ENCODE measurements at places on chromosomes 3 and 15.
A peak's percentile ranks its signal among the peaks of the same experiment; 100 is the strongest.

GRCh38 chr3:150072576-150072975, 101.9 kb upstream of the PFN2 start:
- no peak for DNase-seq

- DNase-seq = no peak
Observed at GRCh38 chr3:187878772-187879518, 133.7 kb upstream of the BCL6 start.

DNA sequence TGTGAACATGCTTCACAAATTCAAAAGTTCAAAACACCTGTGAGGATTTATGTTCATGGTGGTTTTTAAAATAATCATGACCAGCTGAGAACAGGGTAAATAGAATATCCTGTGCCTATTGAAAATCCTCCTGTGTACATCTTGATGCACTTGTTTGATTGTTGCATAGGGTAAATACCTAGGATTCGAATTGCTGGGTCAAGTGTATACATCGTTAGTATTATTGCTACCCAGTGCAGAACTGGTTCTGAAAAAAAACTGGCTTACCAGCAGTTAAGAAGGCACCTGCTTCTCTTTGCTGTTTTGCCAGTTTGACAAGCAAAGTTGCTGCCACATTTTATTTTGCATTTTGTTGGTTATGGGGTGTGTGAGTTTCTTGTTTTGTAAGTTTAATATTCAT, 272.6 kb downstream of the CLSTN2 start:
- DNase-seq = no peak

GRCh38 chr3:69791919-69792399, 52.7 kb downstream of the MITF start:
- DNase-seq = no peak

DNA sequence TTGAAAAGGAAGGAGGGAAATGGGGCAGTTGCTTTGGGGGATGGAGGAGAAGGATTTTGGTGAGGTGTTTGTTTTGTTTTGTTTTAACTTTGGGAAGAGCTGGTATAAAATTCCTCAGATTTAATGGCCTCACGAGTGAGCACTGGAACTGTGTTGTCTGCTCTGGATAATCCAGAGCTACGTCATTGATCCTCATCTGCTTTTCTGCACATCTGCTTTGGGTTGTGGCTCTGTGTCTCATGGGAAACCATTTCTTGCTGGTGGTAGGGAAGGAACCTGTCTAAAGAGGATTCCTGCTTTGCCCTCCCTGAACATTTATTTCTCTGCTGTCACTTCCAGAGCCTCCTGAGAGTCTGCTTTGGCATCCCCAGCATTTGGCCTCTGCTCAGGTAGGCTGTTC, 3.1 kb downstream of the SNRK start:
- DNase-seq = no peak

DNA sequence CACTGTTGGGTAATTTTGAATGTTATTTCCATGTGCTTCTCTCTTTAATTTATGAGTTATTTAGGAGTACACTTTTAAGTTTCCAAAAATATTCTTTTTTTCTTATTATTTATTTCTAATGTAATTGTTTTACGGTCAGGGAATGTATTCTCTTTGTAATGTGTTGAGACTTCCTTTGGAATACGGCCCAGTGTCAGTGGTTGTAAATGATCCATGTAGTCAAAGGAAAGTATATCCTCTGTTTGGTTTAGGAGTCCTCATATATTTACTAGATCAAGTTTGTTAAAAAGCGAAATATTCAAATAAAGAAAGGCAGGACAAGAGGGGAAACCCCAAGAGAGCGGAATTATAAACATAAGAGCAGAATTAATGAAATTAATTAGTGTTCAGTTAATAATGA, 49.0 kb upstream of the ADGRG7 start:
- no peak for DNase-seq

- peak; percentile 65 for DNase-seq
Observed at GRCh38 chr15:49627407-49627877, 6.6 kb downstream of the DTWD1 start.

DNA sequence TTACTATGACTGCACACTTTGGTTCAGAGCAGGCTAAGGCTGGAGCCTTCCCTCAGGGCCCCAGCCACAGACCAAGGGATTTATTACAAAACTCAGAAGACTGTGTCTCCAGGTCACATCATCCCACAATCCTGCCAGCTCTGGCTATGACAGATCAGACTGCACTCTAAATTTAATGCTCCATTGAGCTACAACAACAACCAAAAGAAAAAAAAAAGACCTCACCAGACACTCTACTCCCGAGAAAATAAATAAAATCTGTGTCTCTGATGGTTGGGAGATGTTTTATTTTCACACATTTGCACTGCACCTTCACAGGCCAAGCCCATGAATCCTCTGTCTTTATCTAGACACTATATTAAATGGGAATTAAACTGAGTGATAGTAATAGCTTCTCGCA, 50.8 kb upstream of the CTNNB1 start:
- DNase-seq = peak; percentile 82

DNA sequence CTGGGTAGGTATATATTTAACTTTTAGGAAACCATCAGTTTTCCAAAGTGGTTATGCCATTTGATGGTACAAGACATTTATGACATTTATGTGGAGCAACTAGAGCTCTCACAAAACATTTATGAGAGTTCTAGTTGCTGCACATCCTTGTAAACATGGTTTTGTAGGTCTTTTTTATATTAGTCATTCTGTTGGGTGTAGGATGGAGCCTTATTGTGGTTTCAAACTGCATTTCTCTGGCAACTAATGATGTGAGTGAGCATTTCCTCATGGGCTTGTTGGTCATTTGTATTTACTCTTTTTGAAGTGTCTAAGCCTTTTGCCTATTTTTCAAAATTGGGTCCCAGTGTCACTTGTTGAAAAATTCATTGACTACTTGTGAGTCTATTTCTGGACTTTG, 45.7 kb upstream of the MGLL start:
- no peak for DNase-seq

DNA sequence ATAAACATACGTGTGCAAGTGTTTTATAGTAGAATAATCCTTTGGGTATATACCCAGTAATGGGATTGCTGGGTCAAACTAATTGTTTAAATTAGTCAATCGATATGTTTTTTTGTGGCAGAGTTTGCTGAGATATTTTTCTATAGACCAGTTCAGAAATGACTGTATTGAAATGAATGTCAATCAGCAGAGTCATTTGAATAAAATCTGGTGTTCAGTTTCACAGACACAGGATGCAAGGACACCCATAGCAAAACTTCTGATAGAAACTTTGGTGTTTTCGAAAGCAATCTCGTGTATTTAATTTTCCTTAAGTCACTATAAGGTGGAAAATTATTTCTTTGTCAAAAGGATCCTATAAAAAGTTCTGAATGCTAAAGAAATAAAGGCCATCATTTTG, 434.4 kb downstream of the RAP2B start:
- DNase-seq = no peak

- no peak for DNase-seq
Observed at GRCh38 chr3:37526511-37526910, 335.2 kb upstream of the CTDSPL start.

DNA sequence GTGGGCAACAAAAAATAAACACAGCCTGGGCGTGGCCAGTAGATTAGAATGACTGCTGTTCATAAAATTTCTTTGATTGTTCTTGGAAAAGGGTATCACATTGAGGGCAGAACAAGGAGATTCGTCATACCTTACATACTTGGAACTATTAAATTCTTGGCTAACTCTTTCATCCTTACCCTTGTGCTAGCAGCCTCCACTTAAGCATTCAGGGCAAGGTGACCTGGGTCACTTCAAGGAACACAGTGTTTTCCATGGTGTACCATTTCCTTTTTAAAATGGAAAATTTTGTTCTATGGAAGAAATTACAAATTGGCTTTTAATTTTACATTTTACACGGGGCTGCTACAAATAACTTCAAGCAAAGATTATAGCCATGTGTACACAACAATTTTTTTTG, 60.8 kb downstream of the MINDY4B start:
- DNase-seq = no peak

- DNase-seq = peak; percentile 96
Observed at GRCh38 chr3:15646851-15647511, 45.4 kb downstream of the BTD start.

- DNase-seq = no peak
Observed at GRCh38 chr15:67146234-67146633, 80.8 kb downstream of the SMAD3 start.

DNA sequence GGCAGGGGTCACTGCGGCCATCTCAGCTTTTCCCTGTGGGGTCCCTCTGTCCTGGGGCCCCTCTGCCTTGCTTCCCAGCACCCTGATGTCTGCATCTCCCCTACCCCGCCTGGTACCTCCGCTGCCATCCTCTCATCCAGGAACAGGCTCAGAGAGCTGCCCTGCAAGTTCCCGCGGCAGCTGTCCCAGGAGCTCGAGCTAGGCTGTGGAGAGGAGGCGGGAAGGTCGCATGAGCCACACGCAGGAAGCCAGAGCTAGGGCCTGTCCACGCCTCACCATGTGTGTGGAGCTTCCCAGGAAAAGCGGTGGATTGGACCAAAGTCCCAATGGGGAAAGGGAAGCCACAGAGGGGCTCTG, 12.5 kb downstream of the PLA2G4B start:
- DNase-seq = no peak

DNA sequence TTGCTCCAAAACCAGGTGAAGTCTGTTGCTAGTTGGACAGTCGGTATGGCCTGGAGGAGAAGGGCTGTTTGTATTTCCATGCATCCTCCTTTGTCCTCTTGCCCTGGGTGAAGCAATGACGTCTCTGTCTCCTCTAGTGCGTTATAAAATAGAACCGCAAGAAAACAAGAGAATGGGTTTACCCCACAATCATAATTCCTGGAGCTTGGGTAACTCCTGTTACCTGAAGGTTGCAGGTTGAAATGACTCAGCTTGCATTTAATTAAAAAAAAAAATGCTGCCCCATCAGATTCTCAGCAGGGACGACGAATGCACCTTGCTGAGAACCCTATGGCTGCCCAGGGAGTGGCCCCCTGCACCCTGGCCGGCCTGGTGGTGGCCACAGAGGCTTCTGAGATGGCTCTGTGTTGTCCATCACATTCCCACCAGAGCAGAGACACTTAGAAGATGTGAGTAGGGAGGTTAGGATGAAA, 228.2 kb upstream of the BHLHE40 start:
- no peak for DNase-seq

GRCh38 chr3:16487511-16488175, 25.9 kb downstream of the RFTN1 start:
- DNase-seq = no peak

DNA sequence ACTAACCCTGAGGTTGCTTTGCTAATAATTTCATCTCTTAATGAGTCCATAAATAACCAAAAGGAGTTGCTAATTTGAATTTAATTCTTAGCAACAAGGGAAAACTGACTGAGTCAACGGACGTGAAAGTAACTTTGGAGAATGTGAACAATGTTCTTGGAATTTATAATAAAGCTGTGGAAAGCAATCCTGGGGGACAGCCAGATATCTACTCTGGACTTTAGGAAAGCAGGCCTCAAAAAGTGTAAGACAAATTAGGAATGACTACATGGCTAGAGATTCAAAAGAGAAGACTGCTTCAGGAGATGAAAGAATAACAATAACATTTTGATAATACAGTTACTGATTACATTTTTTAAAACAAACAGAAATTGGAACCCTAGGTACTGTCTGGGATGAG, 318.4 kb upstream of the COL8A1 start:
- DNase-seq = peak; percentile 31

DNA sequence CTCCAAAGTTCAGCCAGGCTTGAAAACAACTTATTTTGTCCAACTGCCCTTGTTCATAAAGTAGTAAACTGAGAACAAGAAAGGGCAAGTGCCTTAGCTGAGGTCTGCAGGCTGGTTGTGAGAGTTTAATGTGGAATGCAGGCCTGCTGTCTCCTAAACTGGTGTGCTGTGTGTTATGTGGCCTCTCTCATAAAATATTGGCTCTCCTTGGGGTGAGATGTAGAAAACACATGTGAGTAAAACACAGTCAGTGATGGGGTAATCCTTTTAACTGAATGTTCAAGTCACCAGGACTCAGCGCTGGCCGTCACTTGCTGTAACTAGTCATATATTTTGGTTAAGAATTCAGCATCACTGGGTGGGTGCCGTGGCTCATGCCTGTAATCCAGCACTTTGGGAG, 7.1 kb upstream of the ST6GAL1 start:
- no peak for DNase-seq

- no peak for DNase-seq
Observed at GRCh38 chr3:194460566-194460965, 26.2 kb downstream of the ATP13A3 start.

- DNase-seq = no peak
Observed at GRCh38 chr3:161700998-161701397, 204.4 kb downstream of the OTOL1 start.

DNA sequence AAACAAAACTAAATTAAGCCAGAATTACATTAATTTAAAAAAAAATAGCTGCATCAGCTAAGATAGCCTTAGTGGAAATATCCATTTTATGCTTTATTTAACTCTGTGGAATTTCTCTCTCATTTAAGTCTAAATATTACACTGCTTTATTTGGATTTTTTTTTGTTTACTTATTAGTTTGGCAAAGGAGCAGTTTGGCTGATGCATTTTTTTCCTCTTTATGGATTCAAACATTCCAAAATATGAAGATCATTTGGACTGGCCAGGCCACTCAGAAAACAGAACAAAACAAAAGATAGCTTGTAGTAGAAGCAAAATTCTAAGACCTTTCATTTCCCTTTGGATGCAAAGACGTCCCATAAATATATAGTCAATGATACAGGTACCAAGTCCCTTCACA, 707.3 kb upstream of the UBE2E2 start:
- no peak for DNase-seq

DNA sequence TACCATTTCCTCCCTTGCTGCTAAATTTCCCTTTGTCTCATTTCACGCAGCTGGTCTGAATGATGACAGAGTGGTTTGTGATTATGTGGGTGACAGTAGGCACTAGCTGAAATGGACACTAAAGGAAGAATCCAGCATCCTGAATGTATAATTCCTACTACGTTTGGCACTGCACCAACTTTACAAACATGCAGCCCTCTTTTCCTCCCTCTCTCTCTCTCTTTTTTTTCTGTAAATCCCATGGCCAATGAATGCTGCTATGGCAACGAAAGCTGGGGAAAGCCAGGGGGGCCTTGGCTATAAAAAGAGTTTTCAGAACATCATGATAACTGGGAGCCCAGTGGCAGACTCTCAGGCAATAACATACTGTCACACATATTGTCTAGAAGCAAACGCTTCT, 367.2 kb upstream of the AGTR1 start:
- no peak for DNase-seq

DNA sequence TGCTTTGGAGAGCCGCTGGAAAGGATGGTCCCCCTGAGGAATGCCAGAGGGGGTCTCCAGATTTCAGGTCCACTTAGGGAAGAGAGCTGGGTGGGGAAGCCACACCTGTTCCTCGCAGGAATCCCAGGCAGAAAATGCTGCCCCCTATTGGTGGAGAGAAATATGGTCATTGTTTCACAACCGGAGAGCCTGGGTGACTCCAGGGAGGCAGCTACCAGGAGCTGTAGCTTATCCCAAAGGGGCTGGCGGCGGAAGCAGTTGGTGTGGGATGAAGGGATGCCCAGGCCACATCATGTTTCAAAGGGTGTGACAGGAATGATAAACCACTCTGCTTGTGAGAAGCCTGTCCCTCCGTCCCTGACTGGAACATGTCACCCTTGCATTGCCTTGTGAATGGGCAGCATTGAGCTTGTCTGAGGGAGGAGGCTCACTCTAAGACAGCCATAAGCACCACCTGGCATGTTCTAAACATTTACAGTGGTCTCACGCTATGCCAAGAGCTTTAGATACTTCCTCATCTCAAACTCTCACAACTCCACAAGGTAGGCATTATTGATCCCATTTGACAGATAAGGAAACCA, 34.5 kb downstream of the POMGNT2 start:
- DNase-seq = no peak
